Stimulated activated CD8-positive, alpha-beta memory T cell treated with anti-CD3 and anti-CD28 coated beads, Interleukin-15, amount 100 ng/mL, for 4 hours (primary cell): ENCODE measurements at places on chromosomes 7 and 10.

DNA sequence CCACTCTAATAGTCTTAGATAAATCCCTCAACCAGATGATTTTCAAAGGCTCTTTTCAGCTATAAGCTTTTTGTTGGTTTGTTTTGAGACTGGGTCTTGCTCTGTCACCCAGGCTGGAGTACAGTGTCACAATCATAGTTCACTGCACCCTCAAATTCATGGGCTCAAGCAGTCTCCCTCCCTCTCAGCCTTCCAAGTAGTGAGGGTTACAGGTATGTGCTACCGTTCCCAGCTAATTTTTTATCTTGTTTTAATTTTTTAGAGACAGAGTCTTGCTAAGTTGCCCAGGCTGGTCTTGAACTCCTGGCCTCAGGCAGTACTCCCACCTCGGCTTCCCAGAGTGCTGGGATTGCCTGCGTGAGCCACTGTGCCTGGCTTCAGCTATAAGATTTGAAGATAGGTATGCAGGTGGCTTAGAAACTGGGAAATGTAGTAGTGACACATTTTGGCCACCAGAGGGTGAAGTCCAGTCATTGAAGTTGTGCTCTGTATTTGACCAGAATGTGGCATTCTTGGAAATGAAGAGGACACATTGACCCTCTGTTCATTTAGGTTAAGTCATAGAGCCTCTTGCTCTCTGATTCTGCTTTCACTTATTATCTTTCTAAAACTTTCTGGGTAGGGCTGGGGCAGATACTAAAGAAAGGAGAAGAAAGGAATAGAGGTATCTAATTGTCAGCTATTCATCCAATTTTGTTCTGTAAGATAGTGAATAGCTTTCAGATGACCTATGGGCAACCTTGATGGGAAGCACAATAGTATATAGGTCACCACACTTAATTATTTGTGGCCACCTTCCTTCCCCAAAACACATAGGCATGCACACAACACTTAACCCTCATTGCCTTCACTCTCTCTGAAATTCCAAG is 36.0 kb downstream of the R3HCC1L start:
- DNase-seq: no peak

GRCh38 chr10:99809931-99810615 is 27.6 kb downstream of the ABCC2 start:
- no peak for DNase-seq

DNA sequence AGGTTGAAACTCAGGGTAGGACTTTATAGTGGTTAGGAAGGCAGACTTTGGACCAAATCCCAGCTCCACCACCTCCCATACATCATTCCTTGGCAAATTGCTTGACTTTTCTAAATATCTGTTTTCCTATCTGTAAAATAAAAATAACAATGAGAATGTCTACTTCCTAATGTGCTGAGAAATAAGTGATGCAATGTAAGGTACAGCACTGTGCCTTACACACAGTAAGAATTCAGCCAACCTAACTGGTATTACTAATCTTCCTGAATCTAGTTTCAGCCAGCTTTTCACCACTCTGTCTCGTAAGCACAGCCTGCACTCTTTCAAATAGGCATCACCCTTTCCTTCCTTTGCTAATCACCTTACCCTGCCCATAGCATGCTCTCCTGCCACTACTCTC is 9.7 kb downstream of the PRLHR start:
- no peak for DNase-seq

DNA sequence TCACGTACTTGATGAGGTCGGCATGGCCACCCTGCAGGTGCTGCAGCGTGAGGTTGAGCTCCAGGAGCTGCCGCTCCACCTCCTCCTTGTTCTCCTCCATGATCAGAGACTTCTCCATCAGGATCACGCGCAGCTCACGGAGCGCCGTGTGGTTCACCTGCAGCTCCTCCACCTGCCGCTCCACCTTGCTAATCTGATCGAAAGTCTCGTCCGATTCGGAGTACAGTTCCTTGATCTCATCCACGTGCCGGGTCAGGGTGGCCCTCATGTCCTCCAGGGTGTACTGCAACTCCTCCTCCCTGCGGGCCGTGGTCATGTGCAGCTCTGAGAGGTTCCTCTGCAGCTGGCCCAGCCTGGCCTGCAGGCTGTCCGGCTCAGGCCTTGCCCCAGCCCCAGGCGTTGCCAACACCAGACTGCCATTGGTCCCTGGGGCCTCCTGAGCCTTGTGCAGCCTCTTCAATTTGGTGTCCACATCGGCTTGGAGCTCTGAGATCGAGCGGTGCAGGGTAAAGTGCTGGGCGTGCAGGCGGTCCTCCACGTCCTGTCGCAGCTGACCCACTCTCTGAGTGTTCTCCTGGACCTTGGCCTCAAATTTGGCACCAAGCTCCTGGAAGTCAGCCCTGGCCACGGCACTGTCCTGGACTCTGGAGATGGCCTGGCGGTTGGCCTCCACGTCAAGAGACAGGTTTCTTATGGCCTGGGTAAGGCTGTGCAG is 13.9 kb downstream of the MMRN2 start:
- DNase-seq: no peak

- no peak for DNase-seq
Measured at GRCh38 chr7:147569116-147569913, 1021.3 kb upstream of the C7orf33 start.

DNA sequence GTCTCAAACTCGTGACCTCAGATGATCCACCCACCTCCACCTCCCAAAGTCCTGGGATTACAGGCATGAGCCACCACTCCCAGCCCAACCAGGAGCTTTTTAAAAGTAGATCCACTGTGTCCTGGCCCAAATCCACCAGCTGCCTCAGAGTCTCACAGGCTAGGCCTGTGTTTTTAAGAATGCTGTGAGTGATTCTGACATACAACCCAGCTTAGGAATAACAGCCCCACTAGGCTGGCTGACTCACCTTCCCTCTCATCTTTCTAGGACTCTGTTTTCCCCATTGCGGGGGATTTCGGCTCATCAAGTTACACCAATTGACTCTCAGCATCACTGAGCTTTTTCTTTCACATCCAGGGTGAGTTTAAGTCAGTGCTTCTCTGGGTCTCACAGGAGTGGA is 207.6 kb downstream of the SKIDA1 start:
- DNase-seq: no peak

- no peak for DNase-seq
Measured at GRCh38 chr10:46014206-46014605, 16.2 kb downstream of the NCOA4 start.

- no peak for DNase-seq
Measured at GRCh38 chr10:132868995-132869394, 73.4 kb downstream of the CFAP46 start.

DNA sequence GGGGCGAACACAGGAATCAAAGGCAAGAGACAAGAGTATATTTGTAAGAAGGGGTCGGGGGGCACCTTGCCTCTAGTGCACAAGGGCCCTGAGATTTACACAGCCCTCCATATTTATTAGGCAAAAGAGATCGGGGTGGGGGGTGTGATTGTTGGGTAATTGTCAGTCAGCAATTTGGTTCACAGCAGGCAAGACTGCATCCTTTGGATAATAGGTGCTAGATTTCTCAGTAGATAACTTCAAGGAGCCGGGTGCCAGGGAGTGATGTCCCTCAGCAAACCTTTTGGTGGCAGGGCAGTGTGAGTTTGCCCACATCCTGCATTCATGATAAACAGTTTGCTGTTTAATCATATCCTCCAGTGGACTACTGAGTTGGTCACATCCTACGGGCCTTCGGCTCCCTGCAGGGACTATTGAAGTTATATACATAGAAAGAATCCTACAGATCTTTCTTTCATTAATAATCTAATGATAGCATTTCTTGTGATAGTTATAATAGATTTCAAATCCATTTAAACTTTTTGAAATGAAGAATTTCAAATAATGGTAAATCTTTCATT is 178.5 kb downstream of the GNAI1 start:
- no peak for DNase-seq

DNA sequence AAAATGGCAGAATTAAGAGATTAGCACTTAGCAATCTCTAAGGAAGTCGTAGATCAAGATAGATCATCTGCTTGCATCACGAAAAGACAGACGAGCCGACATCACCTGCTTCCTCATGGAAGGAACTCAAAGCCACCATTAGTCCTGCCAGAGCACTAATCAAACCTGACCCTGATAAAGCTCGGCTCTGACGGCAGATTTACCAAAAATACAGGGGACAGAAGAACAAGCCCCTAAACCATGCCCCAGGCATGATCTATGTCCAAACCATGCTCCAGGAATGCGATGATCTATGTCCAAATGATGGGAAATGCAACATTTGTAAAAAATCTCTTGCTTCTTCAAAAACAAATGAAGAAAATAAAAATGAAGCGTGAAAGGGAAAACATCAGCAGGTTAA is 182.8 kb downstream of the TCERG1L start:
- DNase-seq: no peak

GRCh38 chr10:98910048-98910447 is 325.6 kb downstream of the HPSE2 start:
- no peak for DNase-seq

- DNase-seq: no peak
Measured at GRCh38 chr7:135248546-135248945, 14.9 kb downstream of the STRA8 start.

- DNase-seq: no peak
Measured at GRCh38 chr7:155009570-155010157, 6.7 kb upstream of the PAXIP1 start.

- DNase-seq: no peak
Measured at GRCh38 chr7:92696584-92696983, 106.4 kb upstream of the FAM133B start.

GRCh38 chr10:92832121-92832520 is 16.2 kb upstream of the EXOC6 start:
- DNase-seq: no peak
